ENCODE measurements at places on chromosomes 1 and 21.

- no peak for DNase-seq
These were observed 14.1 kb downstream of the INPP5B start for GRCh38 chr1:37932759-37933158.

DNA sequence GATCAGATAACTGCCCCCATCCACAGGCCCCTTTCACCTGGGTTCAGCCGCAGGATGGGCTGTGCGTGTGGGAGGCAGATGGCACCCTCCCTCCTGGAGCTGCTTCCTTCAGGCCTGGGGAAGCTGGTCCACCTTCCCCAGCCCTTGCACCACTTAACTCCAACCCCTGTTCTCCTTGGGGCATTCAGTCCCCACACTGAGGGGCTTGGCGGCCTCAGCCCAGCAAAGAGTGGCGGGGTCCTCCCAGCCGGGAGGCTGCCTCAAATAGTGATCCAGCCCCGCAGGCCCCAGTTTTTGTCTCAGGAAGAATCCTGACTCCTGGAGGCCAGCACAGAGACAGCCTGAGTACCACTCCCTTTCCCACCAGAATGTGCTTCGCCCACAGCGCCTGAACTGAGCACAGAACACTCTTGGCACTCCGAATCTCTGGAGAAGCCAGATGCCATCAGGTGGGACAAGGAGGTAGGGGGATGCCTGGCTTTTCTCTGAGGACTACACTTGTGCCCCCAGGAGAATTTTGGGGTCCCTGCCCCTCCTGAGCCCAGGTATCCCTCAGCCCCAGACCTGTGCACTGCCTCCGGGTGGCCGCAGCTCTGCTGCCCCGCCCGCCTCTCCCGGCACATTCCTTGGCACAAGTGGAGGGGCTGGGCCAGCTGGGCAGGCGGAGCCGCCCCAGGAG, 936 bp downstream of the PAQR6 start:
- DNase-seq: no peak

GRCh38 chr21:42969193-42969600, 5.2 kb upstream of the PKNOX1 start:
- no peak for DNase-seq

- no peak for DNase-seq
These were observed 150.9 kb downstream of the RERE start for GRCh38 chr1:8666389-8667167.

GRCh38 chr1:118914379-118915161, 73.6 kb downstream of the TBX15 start:
- peak; percentile 24 for DNase-seq

Data from NCI-H774 (cell line).